ENCODE measurements at places on chromosomes 16 and 17.
A peak's percentile ranks its signal among the peaks of the same experiment; 100 is the strongest.

GRCh38 chr16:79795556-79795955, 195.0 kb upstream of the MAF start:
- DNase-seq = no peak

- DNase-seq = peak; percentile 79
Observed at GRCh38 chr16:12518241-12519175, 285.2 kb downstream of the CPPED1 start.

DNA sequence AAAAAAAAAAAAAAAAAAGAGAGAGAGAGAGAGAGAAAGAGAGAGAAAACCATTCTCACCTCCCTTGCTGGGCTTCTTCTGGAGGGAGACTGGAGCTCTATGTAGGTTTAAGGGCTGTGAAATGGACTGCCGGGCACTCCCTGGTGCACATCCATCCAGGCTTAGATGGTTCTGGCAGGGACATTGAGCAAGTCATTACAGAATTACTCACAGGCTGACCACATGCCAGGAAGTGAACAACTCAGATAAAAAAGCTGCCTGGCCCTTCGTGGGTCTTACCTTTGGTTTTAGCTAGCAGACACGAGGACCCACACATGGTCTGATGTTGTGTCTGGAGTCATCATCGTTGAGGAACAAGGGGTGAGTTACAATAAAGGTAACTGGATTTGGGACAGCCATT, 847.4 kb upstream of the EEF2KMT start:
- no peak for DNase-seq

GRCh38 chr16:58177353-58177710, 20.6 kb downstream of the CSNK2A2 start:
- DNase-seq = no peak

DNA sequence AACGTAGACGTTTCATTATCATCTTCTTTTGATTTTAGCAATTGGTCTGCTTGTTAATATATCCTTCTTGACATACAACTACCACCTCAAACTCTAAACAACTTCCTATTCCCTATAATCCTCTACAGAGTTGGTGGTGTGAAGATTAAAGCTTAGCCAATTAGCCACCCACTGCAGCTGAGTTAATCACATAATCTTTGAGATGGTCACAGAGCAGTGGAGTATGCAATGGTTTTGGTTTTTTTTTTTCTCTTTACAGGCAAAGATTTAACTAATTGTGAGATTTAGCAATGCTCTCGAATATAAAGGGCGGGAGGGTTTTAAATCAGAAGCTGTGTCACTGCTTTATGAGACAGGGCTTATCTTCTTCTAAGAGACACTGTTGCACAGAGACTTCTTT, 37.0 kb downstream of the STX8 start:
- DNase-seq = no peak

DNA sequence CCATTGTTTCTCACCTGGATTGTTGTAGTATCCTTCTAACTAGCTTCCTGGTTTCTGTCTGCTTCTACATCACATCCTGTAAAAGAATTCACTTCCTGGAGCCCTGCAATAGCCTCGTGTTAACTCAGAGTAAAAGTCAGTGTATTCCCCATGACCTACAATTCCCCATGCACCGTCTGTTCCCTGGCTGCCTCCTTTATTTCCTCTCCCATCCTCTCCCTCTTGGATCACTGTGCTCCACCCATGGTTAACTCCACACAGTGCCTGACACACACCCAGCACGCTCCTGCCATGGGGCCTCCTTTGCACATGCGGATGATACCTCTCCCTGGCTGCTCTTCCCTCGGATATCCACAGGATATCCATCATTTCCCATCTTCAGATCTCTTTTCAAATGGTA, 301.4 kb upstream of the IRX3 start:
- DNase-seq = no peak

- no peak for DNase-seq
Observed at GRCh38 chr17:66032082-66032712, 159.7 kb downstream of the CEP112 start.

GRCh38 chr17:19248151-19248927, 11.2 kb downstream of the EPN2 start:
- no peak for DNase-seq

- DNase-seq = no peak
Observed at GRCh38 chr16:68732042-68732680, 4.9 kb upstream of the CDH1 start.

DNA sequence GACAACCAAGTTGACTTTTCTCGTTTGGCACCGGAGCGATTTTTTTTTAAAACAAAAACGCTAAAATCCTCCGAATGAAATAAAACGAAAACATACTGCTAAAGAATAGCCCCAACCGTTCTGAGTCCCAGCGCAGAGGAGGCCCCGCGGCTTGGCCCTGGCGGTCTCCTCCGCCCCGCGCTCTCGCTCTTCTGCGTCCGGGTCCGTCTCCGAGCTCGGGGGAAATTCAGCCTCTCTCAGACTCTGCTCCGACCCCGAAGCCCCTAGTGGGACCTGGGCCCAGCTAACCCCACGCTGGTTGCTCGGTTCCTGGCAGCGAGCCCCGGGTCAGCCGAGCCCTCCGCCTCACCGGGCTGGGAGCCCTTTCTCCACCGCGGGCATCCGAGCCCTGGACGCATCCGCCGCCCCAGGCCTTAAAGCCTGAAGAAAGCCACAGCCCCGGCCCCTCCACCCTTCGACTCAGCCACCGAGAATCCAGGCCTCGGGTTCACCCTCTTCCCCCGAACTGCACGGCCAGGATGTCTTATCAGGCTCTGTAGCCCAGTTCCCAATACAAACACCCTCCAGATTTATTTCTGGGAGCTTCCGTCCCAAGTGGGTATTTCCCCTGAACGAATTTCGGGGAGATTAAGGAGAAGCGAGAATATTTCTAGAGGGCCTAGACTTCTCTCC, 1.2 kb downstream of the TBX2 start:
- DNase-seq = peak; percentile 26

DNA sequence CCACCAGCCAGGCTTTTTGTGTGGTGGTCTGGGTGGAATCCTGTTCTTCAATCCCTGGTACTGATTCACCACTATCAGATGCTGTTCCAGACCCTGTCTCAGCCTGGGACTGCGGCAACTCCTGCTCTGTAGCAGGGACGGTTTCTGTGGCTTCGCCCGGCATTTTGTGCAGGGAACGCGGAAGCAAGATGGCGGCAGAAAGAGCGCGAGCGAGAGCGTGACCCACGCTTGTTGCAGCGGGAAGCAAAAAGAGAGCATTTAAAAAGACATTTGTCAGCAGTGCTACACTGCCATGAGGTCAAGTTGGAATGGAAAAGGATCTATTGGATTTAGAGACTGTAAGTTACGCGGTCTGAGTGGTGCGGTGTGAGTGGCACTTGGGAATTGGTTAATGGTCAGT, at the start of gene NACA2:
Gene NACA2 (minus strand): TSS at position 202 of the 400 bp plus-strand sequence. CDS start 39 bp downstream, at position 163.
- no peak for DNase-seq

GRCh38 chr17:14866266-14866665, 398.9 kb downstream of the PMP22 start:
- DNase-seq = no peak

- no peak for DNase-seq
Observed at GRCh38 chr16:82641336-82641984, 14.7 kb downstream of the CDH13 start.

DNA sequence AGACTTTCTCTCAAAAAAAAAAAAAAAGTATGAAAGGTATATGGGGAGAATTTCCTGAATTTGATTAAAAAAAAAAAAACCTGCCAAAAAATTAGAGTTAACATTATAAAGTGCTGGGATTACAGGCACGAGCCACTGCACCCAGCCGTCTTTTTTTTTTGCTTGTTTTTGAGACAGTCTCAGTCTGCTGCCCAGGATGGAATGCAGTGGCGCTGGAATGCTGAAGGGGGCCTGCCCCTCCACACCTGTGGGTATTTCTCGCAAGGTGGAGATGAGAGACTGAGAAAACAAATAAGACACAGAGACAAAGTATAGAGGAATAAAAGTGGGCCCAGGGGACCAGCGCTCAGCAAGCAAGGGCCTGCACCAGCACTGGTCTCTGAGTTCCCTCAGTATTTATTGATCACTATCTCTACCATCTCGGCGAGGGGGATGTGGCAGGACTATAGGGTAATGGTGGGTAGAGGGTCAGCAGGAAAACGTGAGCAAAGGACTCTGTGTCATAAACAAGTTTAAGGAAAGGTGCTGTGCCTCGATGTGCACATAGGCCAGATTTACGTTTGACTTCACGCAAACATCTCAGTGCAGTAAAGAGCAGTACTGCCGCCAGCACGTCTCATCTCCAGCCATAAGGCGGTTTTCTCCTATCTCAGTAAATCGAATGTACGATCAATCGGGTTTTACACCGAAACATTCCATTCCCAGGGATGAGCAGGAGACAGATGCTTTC, 117.2 kb downstream of the GOSR1 start:
- DNase-seq = peak; percentile 69

DNA sequence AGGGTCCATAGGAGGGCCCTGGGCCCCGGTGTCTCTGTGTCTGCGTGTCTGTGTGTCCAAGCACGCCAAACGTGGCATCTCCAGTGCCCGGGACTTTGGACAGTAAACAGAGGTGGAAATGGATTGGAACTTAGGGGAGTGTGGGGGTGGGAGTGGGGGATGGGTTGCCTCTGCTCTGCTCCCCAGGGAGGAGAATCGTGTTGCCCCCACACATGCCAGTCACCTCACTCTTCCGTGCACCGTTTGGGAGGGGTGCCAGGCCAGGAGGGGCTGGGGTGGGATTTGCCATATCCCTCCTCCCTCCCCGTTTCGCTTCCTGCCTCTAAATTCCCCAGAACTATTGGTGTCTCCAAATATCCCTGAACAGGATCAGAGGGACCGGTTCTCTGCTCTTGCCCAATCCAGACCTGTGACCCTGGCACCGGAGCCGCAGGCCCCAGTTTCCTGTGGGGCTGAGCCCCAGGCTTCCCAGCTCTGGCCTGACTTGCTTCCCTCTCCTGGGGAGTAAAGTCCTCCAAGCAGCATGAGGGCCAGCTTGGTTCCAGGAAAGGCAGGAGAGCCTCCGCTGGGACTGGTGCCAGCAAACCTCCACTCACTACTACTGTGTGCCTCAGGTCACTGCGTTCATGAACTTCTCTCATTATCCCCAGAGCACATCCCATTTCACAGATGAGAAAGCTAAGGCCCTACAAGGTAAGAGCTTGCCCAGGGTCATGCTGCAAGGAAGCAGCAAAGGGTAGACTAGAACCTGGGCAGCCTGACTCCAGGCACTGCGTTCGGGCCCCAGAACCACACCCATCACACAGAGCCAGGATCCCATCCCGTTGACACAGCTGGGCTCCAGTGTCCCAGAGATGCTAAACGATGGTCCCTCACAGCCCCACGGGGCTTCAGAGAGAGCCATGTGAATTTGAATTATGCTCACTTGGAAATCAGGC, at the start of gene ASGR1:
Gene ASGR1 (minus strand): TSS at position 54 of the 938 bp plus-strand sequence. CDS start 807 bp downstream, outside the sequence.
- no peak for DNase-seq

DNA sequence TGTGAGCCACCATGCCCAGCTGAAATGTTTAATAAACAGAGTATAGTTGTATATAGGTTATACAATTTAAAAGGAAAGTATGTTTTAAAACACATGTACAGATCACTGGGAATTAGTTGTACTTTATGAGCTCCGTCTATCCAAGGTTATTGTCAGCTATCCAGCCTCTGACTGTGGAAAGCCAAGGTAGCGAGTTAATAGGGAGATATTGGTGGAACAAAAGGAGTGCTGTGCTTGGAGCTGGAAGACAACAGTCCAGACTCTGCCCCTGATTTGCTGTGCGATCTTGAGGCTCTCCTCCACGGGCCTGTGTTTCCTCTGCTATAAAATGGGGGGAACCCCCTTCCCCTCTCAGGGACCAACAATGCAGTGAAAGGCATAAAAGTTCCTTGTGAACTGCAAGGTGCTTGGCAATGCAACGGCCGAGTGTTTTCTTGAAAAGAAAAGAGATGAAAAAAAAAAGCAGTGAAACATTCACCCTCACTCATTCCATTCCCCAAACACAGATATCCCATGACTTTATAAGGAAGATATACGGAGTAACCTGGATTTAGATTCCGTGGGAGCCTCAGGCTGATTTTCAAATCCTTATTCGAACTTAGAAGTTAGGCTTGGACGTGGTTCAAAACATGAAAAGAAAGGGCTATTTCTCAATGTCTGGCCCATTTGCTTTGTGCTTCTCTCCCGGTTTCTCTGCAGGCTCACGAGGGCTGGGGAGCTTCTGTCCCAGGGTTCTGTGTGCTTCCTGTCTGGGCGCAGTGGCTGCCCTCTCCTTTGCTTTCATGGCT, 34.1 kb downstream of the CUEDC1 start:
- no peak for DNase-seq

GRCh38 chr17:58278661-58279015, 2.1 kb downstream of the MPO start:
- DNase-seq = no peak
